MM.1S (cell line): ENCODE measurements at places on chromosomes 3 and 15.

DNA sequence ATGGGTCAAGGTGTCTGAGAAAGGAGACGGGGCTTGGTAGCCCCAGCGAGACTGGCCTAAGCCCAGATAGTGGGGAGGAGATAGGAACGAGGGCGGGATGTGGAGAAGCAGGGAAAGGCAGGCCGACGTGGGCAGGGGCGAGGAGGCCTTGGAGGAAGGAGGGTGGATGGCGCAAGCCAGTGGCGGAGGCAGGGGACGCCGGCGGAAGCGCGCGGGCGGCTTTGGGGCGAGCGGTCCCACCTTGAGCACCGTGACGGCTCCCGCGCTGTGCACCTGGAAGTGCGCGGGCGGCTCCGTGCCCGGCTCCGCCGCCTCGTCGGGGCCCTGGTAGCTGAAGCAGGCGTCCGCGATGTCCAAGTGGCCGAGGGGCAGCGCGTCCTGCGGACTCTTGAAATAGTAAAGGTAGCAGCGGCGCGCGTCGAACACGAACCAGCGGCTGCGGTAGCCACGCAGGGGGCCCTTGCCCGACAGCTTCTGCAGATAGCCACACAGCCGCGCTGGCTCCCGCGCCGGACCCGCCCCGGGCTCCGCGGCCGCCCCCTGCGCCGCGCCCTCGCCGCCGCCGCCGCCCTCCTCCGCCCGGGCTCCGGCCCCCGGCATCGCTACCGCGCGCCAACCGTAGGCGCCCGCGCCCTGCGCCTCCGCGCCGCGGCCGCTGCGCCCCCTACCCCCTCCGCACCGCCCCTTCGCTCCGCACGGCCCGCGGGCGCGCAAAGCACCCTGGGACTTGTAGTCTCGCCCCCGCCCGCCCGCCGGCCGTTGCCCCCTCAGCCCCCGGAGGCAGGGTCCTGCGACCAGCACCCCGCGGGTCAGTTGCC, at the start of gene TBC1D2B:
Gene TBC1D2B (minus strand): TSS at position 659 of the 818 bp plus-strand sequence. CDS start 59 bp downstream, at position 600.
- peak; percentile 62 for DNase-seq

GRCh38 chr15:96720656-96721055, 390.2 kb downstream of the NR2F2 start:
- DNase-seq = no peak

DNA sequence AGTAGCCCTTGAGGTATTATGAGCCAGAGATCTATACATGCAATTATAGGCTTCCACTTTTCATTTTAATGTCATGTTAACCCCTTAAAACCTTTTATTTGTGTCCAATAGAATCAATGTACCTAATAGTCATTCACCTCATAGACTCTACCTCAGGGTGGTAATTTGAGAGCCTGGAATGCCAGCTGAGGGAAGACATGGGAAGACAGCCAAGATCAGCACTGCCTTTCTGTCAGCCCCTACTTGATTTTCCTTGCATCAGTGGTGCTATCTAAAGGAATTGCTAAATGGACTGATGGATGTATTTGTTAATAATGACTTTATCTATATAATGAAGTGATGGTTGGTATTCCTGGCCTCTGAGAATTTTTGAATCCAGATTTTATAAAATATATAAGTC, 113.3 kb upstream of the GBE1 start:
- no peak for DNase-seq

DNA sequence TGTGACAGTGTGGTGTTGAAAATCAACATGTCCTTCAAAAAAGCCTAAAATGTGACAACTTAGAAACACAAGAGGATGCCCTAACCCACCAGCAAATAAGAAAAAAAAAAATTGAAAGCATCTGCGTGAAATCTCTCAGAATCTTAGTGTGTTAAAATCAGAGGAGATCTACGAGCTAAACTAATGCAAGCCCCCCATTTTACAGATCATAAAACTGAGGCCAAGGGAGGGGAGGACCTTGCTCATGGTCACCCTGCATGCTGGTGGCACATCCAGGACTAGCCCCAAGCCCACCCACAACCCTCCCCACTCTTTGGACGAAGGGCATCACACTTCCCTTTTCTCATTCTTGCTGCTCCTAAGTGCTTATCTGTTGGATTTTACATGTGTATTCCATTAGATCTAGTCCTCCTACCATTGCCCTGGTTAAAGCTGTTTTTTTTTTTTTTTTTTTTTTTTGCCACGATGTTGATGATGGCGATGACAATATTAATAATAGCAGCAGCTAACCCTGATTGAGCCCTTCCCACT, 29.1 kb upstream of the NOX5 start:
- no peak for DNase-seq

GRCh38 chr3:197487911-197488391, 67.8 kb downstream of the BDH1 start:
- no peak for DNase-seq

DNA sequence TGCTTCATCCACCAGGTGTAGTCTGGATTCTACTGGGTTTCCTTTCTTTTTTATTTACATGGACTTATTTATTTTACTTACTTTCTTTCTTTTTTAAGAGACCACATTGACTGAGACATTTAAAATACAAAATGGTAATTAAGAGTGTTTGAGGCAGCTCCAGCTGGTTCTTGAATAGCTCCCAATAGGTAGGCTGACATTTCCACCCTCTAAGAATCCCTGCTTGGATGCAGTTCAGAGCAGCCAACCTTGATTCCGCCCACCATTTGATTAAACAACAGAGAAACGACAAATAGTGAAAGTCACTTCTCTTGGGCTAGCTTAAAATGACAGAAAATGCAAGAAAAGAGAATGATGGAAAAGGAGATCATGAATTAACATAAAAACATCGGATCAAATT, 270.5 kb downstream of the TUSC7 start:
- DNase-seq = no peak

DNA sequence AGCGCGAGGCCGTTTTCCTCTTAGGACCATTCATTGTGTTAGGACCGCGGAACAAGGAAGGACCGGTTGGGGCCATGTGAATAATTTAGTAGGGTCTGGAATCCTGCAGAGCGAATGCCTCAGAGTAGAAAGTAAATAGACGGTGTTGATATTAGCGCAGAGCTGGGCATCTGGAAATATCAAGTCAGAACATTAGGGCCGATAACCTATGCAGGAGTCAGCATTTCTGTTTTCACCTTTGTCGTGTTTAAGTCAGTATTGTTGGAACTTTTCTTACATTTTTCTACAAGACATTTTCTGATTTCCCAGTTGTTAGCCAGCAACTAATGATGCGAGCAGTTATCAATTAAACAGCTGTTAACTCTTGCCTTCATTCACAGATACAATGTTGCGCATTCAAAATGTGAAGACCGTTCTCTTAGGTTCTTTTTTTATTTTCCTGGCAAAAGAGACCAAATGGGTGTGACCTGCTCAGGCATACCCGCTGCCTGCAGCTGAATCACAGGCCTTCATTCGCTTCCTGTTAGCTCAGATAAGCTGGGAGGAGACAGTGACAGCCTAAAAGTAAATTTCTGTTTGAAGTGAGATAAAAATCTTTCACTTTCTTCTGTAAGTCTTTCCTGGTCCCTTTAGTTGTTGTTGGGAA, 966 bp upstream of the PKM start:
- peak; percentile 37 for DNase-seq

- no peak for DNase-seq
Measured at GRCh38 chr3:134353171-134353825, 20.9 kb downstream of the AMOTL2 start.

- peak; percentile 74 for DNase-seq
Measured at GRCh38 chr3:110070161-110070916, 733.0 kb upstream of the DPPA4 start.

- no peak for DNase-seq
Measured at GRCh38 chr3:62761311-62761710, 113.9 kb downstream of the CADPS start.

DNA sequence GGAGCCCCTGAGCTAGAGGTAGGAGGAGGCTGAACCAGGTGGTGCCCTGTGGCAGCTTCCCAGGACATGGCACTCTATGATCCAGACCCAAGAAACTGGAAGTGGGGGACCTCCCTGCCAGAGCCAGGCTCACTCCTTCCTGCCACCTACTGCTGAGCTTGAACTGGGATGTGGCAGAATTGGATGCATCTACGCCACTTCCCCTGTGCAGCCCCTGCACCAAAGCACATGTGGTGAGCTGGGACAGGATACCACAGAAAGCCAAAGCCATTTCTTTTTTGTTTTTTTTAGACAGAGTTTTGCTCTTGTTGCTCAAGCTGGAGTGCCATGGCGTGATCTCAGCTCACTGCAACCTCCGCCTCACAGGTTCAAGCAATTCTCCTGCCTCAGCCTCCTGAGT, 518.0 kb upstream of the PPP2R3A start:
- no peak for DNase-seq

DNA sequence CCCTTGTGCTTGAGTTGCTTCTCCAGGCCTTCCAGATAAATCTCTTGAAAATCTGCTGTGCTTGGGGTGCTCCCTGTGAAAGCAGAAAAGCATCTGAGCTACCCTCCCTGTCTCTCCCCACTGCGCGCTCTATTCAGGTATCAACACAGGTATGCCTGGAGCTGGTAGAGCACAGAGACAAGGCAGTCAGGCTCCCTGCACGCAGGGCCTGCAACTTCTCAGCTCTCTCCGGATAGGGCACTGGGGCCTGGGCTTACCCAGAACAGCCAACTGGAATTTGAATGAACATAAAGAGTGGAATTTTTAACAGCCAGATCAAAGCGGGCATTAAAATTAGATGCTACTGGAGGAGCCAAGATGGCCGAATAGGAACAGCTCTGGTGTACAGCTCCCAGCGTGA, 183.6 kb downstream of the XXYLT1 start:
- DNase-seq = no peak

DNA sequence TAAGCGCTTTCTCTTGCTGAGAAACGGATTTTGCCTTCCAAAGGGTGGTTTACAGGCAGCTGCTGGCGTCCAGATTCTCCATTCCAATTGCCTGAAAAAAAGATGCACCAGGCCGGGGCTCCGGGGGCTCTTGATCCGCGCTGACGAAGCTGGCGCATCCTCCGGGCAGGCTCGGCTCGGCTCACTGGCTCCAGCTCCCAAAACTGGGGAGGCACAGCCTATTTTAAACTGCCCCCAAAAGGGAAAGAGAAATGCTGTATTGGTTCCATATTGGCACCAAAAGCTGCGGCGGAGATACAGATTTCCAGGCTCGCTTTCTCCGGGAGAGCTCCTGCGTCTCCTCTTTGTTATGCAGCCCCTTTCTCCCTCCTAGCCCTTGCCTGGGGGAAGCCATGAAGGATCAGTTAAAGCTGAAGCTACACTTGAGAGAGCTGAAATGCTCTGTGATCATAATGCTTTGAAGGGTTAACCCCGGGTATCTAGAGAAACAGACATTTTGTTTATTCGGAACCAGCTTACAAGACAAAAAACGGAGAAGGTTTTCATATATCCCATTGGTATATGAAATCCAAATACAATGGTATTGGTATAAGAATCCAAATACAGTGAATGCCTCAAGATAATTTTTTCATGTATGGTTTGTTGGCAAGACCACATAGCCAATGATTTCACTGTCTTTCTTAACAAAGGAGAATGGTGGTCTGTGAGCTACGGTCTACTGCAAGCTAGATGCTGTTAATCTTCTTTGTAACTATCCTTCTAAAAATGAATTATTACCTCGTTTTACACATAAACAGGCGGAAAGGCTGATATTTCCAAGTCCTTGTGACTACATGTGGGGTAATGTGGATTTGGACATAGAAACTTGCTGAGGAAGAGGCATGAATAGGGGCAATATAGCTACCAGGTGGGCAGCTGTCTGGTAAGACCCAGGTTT, 693 bp downstream of the CD200 start:
- no peak for DNase-seq

- DNase-seq = peak; percentile 97
Measured at GRCh38 chr15:99719096-99719541, 14.1 kb downstream of the LYSMD4 start.
